ENCODE measurements at places on chromosomes 11 and 22.

GRCh38 chr22:37663521-37664140 is 5.1 kb downstream of the PDXP start:
- DNase-seq, result no peak

DNA sequence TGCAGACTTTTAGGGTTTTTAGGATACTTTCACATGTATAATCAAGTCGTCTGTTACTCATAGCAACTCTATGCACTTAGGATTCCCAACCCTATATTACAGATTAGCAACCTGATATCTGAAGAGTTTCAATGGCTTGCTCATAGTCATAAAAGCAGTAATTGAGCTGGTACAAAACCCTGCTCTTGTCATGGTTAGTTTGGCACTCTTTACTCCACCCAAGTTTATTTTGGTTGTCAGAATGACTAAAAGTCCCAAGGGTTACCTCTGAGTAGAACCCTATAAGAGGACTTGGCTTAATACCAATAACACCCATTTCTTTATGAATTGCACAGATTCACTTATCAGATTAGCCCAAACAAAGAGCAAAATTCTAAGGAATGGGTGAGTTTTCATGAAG is 550.6 kb downstream of the SOX6 start:
- no peak for DNase-seq

DNA sequence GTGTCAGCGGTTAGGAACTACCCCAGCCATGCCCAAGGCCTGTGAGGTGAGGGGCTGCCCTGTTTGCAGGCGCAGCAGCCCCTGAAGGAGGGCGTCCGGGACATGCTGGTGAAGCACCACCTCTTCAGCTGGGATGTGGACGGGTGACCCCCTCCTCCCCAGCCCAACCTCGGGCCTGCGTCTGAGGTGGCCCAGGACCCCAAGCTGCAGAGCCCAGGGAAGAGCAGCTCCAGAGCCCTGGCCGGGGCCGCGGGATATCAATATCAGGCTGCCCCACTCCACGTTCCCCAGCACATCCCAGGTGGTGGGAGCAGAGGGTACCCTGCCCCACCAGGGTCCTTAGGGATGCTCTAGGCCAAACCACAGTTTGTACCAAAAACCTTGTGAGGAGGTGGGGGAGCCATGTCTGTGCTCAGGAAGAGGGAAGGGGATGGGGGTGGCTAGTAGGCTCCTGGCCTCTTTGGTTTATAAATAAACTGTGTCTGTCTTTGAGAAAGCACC is 39.3 kb downstream of the SGSM3 start:
- DNase-seq, result no peak

- DNase-seq, result no peak
Measured at GRCh38 chr11:85028329-85029101, 598.6 kb downstream of the DLG2 start.

GRCh38 chr22:32558681-32559355 is 84.2 kb downstream of the FBXO7 start:
- no peak for DNase-seq

- no peak for DNase-seq
Measured at GRCh38 chr22:28943501-28943879, 60.1 kb downstream of the ZNRF3 start.

- no peak for DNase-seq
Measured at GRCh38 chr11:72519220-72519881, 85.0 kb upstream of the CLPB start.

- DNase-seq, result no peak
Measured at GRCh38 chr11:19164230-19164855, 37.4 kb downstream of the CSRP3 start.

- DNase-seq, result no peak
Measured at GRCh38 chr22:19109198-19110063, 12.8 kb downstream of the DGCR2 start.

DNA sequence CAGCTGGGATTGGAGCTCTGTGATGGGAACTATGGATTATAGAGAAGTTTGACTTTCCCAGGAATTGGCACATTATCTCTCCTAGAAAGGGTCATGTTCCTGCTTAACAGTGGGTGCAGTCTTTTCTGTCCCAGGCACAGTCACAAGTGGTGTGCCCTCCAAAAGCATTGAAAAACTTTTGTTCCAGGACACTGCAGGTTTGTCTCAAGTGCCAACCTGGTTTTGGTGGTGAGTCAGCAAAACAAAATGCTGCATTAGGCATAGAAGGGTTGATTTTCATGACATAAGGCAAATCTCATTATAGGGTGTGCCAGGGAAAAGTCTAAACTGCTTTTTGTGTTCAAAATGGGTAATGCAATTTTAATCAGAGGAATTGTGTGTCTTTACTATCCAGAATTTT is 4.9 kb downstream of the HTATIP2 start:
- no peak for DNase-seq

DNA sequence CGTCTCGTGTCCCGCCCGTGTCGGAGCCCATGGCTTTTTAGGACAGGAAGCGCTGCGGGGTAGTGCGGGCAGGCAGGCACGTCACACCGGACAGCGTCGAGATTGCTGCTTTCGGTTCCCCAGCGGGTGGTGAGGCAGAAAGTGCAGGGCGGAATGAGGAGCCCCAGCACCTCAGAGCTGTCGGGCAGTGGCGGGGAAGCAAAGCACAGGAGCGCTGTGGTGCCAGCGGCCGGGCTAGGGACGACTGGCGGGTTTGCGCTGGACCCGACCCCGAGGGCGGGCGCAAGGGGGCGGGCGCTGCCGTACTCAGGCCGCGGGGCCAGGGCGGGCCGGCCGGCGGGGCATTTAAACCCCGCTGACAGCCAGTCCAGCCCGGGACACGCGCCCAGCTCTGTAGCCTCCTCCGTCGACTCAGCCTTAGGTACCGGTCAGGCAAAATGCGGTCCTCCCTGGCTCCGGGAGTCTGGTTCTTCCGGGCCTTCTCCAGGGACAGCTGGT is at the start of gene SLC37A2:
TSS of gene SLC37A2 (plus strand) at position 375 of the 498 bp plus-strand sequence. CDS start at position 438, 63 bp downstream.
- DNase-seq, result peak; percentile 35

- DNase-seq, result peak; percentile 30
Measured at GRCh38 chr11:76636826-76637460, 33.6 kb downstream of the LRRC32 start.

GRCh38 chr22:30910358-30910757 is 58.2 kb downstream of the MORC2 start:
- no peak for DNase-seq

DNA sequence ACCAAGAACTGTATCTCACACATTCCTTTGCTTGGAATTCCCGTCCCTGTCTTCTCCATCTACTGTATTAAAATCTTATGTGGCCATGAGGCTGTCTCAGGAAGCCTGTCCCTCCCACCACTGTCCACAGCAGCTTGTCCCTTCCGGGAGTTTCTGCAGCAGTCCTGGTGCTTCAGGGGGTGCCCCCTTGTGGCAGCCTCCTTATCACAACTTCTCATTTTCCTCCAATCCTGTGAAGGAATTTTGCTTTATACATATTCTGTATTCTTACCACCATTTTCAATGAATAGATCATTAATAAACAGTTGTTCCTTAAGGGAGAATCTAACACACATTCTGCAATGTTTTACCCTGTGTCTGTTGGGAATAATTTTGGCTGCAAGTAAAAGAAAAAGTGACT is 220.4 kb upstream of the RAG2 start:
- no peak for DNase-seq

DNA sequence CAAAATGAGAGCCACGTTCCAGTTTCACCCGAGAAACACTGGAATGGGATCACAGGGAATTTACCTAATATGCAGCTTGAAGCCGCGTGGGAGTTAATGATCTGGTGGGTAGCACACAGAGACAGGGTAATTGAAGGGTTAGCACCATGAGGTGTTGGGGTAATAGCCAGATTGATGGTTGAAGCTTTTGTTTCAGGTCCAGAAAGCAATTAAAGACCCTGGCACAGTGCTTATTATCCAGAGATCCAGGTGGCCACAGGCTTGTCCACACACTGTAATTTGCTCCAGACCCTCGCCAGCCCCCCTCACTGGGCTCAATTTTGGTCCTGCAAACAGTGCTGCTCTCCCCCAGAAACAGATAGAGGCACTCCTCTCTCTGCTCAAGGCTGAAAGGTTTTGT is 282.5 kb upstream of the ISX start:
- DNase-seq, result no peak

DNA sequence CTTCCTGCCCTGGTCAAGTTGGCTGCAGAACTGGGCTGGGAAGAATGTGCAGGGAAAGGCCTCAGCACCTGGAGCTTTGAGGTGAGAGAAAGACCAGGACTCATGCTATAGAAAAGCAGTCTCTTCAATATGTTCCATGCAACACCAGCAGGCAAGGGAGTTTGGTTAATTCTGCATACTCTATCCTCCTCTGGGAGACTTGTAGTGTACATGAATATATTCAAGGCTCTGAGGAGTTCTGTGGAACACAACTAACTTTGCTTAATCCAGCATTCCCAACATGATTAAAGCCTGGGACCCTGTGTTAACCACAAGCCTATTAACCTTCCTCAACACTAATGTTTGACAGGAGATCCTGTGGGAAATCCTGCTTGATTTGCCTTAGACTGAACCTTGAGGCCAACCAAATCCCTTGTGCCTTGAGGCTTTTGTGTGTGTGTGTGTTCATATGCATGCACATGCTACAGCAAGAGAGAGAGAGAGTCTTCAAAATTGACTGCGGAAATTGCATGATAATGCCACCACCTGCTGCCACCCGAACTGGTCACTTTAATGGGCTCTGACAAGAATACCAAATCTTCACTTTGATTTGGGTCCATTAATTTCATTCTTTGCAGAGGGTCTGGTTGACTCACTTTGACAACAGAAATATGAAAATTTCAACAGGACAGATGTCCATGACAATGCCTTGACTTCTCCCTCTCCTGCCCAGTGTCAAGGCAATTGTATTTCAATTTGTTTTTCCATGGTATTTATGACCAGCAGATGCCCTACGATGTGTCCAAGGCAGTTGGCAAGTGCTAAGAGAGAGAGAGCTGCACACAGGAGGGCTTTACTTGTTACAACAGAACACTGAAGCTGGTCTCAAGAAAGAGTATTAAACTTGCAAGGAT is 238.2 kb upstream of the ZBED5 start:
- DNase-seq, result no peak

GRCh38 chr11:65863889-65864705 is 3.9 kb downstream of the MUS81 start:
- no peak for DNase-seq

DNA sequence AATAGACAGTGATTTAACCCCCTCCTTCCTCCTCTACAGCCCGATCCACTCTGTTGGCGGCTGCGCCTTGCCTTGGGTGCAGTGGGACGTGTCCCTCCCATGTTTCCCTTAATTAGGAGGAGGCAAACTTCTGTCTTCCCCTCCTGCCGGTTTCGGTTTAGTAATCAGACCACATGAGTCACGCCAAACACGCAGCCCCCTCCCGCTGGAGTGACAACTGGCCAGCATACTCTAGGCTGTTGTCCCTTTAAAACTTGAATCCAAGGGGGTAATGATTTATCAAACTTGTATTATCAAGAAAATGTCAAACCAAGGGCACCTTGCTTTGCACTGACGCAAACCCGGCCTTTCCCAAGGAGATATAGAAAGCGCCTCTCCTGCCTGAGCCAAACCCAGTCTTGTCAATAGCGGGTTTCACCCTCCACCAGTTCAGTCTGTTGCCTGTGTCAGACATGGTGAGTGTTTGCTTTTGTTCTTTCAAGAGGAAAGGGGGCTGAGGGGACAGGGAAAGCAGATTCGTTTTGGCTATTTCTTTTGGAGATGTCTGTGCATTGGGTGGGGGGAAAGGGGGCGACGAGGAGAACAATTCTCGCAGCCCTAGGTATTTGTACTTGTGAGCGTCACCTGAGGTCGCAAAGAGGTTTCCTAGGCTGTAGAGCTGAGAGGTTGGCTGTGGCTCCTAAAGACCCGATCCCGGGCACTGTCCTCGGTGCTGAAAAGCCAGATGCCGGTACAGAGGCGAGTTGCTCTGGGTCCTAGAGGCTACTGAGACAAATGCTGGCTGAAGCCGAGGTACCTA is at the start of gene SLC6A5:
TSS of gene SLC6A5 (plus strand) at position 388 of the 799 bp plus-strand sequence. CDS start at position 453, 65 bp downstream.
- DNase-seq, result no peak

- peak; percentile 65 for DNase-seq
Measured at GRCh38 chr11:70853068-70853769, 399.2 kb downstream of the SHANK2 start.

DNA sequence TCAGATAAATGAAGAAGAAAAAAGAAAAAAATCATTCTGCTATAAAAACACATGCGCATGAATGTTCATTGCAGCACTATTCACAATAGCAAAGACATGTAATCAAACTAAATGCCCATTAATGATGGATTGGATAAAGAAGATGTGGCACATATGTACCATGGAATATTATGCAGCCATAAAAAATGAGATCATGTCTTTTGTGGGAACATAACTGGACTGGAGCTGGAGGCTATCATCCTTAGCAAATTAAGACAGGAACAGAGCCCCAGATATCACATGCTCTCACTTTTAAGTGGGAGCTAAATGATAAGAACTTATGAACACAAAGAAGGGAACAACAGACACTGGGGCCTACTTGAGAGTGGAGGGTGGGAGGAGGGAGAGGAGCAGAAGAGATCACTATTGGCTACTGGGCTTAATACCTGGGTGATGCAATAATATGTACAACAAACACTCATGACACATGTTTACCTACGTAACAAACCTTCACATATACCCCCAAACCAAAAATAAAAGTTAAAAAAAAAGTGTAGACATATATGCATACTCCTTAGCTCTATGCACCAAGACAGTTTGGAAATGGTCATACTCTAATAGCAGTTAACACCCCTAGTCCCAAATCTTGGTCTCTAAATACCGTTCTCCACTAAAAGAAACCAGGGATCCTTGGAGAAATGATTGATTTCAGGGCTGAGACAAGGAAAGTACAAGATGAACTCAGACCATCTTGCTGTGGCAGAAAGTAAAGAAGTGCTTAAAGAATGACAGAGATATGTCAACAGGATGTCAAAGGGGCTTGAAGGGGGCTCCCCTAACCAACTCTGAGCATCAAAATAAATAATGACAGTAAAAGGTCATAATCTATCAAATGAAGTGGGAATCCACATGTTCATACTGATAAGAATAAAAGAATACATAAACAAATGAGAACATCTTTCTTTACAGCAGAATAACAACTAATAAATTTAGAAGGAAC is 17.1 kb upstream of the DDX6 start:
- no peak for DNase-seq

GRCh38 chr11:123218451-123218850 is 23.4 kb upstream of the CLMP start:
- DNase-seq, result no peak

- DNase-seq, result no peak
Measured at GRCh38 chr11:61719978-61720377, 32.5 kb upstream of the MYRF start.

All from posterior cingulate gyrus (tissue), 11 donors.